GM03348 (cell line): ENCODE measurements at places on chromosomes 7 and 10.

DNA sequence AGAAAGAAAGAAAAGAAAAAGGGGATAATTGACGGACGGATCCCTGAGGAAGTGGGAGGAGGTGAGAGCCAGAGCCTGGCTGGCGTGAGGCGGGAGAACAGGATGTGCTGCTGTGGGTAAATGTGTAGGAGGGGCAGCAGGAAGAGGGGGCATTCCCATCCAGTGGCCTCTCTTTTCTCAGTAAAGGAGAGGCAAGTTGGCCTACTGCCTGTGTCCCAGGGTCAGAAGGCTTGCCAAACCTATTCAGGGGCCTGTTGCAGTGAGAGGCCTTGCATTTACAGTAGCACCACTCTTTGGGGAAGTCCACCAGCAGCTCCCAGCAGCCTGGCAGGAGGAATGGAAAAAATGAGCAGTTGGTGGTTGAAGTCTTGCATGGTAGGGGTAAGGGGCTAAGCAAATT lies 26.6 kb upstream of the ASCC1 start:
- no peak for DNase-seq

GRCh38 chr7:131637859-131638258 lies 81.4 kb upstream of the PODXL start:
- DNase-seq, result no peak

DNA sequence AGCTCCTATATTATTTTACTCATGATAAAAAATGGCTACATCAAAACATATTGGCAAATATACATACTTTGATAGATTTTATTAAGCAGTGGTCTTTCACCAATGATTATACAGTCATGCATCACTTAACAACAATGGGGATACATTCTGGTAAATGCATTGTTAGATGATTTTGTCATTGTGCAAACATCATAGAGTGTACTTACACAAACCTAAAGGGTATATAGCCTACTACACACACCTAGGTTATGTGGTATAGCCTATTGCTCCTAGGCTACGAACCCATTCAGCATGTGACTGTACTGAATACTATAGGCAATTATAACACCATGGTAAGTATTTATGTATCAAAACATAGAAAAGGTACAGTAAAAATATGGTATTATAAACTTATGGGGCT lies 98.9 kb upstream of the IL6 start:
- no peak for DNase-seq

DNA sequence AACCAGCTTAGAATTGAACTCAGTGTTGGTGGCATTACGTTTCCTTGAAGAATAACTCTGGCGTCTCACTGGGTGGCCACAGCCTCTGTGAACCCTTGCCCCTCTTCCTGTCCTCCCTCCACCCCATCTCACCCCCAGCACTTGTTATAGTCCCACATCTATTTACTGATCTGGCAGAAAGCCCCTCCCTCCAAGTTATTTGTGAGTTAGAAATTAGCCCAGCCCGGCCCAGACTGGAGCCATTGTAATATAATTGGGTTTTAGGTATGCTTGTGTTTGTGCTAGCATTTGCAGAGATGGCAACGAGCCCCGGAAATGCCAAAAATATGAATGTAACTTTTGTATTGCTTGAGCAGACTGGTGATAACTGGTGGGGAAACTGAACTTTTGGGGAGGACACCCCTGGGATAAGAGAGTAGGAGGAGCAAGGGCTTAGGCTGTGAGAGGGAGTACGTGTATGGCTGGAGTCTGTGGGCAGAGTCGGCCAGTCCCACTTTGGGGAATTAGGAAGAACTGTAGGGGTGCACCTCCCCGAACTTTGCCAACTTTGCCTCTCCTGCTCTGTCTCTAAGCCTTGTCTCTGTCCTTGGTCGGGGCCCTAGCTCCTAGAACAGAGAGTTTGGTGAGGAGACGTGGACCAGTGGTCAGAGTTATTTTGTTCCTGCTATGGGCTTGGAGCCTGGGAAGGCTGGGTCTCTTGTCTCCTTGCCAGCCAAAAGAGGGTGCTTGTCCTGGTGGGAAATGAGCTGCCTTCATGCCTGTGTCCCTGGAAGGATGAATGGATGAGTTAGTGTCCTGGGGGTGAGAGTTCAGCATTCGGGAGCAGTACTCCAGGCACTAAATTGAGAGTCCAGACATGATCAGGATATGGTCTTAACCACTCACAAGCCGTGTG lies 19.3 kb upstream of the TRIM8 start:
- no peak for DNase-seq

- DNase-seq, result no peak
Observed at GRCh38 chr10:66767707-66768106, 158.1 kb upstream of the LRRTM3 start.

DNA sequence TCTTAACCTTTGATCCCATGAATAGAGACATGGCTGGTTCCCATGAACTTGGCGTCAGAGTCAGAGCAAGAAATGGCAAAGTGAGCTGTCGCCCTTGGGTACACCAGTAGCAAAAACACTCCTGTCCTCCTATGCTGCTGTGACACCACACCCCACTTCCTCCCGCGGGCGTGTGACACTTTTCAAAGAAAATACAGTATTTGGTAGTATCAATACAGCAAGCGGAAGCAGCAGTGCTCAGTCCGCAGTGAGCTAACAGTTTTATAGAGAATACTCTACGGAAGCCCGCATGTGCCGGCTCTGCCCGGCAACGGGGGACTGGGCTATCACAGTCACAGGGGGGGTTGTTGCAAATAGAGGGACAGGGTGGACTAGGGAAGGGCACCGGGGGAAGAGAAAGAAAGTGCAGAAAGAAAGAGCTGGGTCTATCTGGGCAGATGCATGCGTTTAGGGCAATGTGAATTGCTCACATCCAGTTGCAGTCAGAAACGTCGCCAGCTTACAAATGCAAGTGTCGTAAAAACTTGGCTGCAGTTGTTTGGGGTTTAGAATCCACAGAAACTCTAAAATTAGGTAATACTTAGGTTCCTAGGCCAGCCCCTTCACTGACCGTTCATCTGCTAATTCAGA lies 49.8 kb downstream of the PRKCQ start:
- no peak for DNase-seq

DNA sequence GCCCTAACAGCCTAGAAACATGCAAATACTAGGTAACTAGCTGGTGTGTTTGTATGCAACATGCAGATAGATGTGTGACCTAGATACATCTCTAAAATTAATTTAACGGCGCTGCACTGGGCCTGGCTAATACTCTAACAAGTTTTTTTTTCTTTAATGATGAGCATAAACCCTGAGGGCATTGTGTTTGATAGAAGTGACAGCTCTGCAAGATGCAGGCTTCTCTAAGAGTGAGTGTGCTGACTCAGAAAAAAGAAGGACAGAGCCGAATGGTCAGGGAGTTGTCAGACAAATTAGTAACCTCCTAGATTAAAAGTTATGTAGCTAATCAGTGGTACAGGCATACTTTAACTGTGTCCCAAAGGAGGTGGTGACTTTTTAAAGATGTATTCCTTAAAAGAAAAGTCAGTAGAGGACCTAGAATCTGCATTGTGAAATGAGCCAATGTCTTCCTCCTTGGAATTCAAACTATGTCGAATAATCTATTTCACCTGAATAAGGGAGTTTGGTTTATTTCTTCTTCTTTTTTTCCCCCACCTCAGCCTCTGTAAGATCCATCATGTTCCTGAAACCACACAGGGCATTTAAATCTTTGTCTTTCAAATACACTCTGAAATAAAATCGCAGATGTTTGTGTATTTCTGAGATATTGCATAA lies 315.1 kb downstream of the GFRA1 start:
- no peak for DNase-seq
